Stimulated activated naive CD8-positive, alpha-beta T cell treated with anti-CD3 and anti-CD28 coated beads, Interleukin-15, Interleukin-2, amounts not matched to agents 100 U/mL and 50 U/mL, for 24 hours (primary cell): ENCODE measurements at places on chromosomes 1 and 21.

GRCh38 chr1:156804572-156805243, 11.9 kb downstream of the SH2D2A start:
- DNase-seq, result peak; percentile 22

GRCh38 chr21:26652854-26653253, 79.8 kb upstream of the CYYR1 start:
- DNase-seq, result no peak

DNA sequence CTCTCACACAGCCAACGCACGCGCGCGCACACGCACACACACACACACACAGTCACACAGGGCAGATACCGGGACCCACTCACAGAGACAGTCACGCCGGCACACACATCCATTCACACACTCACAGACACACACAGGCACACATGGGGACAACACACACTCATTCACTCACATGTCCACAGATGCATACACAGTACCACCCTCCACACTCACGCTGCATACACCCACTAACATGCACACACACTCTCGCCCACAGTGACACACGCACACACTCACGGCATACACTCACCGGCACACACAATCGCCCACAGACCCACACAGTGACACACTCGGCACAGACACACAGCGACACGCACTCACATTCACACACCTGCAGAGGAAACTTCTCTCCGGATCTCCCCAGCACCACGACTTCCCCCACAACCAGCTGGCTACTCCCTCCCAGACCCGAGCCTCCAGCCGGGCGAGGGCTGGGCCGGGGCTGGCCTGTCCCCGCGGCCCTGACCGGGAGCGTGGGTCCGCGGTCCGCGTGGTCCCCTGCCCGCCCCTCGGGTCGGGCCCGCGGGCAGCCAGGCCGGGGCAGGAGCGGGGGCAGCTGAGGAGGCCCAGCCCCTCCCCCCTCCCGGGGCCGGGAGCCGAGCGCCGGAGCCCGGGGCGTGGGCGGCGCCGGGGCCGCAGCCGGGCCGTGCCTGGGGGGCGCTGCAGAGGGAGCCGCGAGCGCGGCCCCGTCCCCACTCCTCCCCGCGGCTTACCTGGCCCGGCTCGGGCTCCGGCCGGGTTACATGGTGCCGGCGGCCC, 552 bp downstream of the DLGAP3 start:
- no peak for DNase-seq

DNA sequence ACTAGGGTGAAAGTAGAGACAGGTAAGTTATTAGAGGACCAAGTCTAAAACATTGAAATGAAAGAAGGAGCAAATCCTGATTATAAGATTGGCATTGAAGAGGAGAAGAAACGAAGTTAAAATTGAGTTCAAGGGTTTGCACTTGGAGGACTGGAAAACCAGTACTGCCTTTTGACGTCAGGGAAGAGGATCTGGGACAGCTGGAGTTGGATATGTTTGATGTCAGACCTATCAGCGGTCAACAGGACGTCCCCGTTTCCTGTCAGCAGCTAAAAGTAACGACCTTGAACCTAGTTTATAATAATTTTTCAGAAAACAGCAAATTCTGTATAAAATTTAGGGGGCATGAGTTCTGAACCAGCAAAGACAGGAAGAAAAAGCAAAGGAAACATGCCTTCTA, 1.2 kb upstream of the NID1 start:
- DNase-seq, result no peak

GRCh38 chr21:32102426-32102825, 176.4 kb downstream of the MIS18A start:
- DNase-seq, result no peak

DNA sequence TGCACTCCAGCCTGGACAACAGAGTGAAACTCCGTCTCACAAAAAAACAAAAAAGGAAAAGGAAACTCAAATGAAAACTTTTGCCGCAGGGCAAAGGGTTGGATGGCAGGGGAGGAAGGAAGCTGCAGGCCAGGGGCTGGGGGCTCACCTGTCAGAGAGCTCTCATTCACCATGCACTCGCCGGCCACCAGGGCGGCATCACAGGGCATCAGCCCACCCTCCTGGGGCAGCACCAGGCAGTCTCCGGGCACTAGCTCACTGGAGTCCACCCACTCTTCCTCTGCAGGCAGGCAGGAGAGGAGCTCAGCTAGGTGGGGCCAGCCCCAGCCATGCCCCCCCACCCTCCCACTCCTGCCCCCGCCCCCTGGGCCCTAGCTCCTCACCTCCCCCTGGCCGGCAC, 11.9 kb downstream of the ATP13A2 start:
- DNase-seq, result no peak
